ENCODE measurements at places on chromosomes 11 and 22.

GRCh38 chr11:60995798-60996197 lies 24.3 kb downstream of the CD6 start:
- DNase-seq, result no peak

GRCh38 chr22:29088809-29089208 lies 16.0 kb downstream of the KREMEN1 start:
- DNase-seq, result no peak

GRCh38 chr11:86287468-86287796 lies 14.6 kb upstream of the HIKESHI start:
- no peak for DNase-seq

DNA sequence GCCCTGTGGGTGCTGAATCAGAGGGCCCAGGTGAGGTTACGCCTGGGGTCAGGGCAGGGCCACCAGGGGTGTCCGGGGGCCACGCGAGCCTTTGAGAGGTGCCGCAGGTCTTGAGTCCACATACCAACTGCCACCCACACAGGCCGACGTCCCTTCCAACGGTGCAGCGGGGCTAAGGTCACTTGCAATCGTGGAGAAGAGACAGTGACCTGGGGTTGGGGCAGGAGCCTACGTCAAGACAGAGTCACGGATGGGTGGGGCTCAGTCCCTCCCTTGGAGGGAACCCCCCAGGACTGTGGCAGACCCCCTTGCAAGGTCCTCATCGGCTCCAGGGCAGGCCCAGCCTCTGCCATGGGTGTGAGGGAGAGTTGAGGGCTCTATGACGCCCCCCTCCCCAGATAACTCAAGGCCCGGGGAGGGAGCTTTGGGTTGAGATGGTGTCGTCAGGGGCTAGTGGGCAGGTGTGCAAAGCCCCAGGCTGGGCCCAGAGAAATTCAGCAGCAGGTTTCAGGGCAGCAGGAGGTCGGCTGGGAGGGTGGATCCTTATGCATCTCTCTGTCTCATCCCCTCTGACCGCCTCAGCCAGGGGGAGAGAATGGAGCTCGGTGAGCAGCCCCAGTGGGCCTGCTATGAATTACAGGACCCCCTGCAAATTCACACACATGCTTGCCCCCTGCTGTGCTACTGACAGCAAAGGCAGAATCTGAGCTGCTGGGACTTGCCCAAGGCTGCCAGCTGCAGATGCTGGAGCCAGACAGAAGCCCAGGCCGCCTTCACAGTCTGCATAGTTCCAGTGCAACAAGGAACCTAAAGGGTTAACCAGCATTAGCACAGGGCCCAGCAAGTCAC lies 60.0 kb downstream of the MYEOV start:
- no peak for DNase-seq

GRCh38 chr11:74018331-74019005 lies 9.6 kb upstream of the UCP3 start:
- peak; percentile 87 for DNase-seq

DNA sequence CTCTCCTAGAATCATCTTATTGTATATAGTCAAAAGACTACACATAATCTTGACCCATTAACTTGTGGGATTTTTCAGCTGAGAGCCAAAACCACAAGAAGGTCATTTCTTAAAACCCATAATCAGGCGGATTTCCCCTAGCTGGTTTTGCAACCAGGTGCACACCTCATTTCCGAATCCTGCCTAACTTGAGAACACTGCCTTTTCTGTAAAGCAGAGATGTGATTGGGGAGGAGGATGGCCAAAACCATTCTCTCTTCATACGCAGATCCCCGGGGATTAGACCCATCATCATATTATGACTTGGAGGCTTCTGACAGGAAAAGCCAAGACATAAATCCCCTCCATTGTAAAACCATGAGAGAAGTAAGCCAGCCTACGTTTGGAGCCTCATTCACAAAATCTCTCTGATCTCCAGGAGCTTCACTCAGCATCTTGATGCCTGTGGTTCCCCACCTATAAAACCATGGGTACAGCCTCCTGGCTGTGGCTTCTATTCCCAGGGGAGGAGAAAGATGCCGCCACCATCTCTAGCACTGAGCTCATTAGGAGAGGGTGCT lies 191.3 kb downstream of the KIF18A start:
- no peak for DNase-seq

- no peak for DNase-seq
These were observed 537.4 kb upstream of the B3GAT1 start for GRCh38 chr11:134949121-134950090.

GRCh38 chr11:111729071-111729830 lies 36.9 kb downstream of the PPP2R1B start:
- no peak for DNase-seq

- DNase-seq, result no peak
These were observed 6.7 kb downstream of the CASTOR1 start for GRCh38 chr22:30282616-30283046.

Measured in Ammon's horn (tissue), 1 donor.